ENCODE measurements at places on chromosomes 11 and 22. TPM values are rescaled to one million over a fixed set of nuclear protein-coding genes. Genes with fewer than 3 reads are reported as not detected.

- no peaks in the 10 kb centered on the region for H3K36me3 ChIP-seq
- H3K27ac ChIP-seq, result peak overlapping the region; percentile 81
These were observed 2.2 kb upstream of the TMPRSS13 start for GRCh38 chr11:117931331-117931950.

DNA sequence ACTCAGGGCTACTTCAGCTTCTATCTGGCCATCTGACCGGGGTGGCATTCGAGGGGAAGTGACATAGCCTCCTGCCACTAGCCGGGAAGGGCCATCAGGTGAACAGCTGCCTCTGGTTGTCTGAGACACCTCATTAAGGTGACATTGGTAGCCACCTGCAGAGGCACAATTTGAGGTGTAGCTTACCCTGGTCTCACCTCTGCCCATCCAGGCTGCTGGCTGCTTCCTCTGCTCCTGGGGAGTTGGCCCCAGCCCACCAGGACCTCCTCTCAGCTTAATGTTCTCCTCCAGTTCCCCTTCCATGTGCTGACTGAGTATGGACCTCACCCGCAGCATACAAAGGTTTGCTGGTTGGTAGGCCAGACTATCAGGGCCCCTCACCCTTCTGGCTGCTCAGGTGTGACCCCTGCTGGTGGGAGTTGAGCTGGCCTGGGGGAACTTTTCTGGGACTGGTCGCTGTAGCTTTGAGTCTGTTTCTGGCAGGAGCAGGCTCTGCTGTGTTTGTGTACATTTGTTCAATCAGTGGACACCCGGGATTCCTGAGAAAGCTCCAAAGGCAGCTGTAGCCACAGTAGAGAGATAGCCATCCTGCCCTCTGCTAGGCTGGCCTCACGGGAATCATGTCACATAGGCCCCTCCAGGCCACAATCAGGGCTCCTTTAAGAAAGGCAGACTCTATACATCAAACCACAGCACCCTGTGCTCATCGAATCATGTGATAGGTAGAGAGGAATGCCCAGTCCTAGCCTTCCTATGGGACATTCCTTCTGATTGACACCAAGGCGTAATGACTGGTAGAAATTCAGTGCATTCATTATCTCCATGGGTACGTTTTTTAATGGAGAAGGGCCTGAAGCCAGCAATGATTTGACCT is 295.1 kb upstream of the PLET1 start:
- H3K36me3 ChIP-seq, result no peaks in the 10 kb centered on the region
- peaks cover 4% of the 10 kb centered on the region for H3K4me1 ChIP-seq
- no peak overlapping the region for H3K27ac ChIP-seq
- peaks cover 2% of the 10 kb centered on the region for H3K27me3 ChIP-seq
- peak; percentile 74 for DNase-seq

Gene PHLDB1
- total RNA-seq, result 0.53 TPM

Gene RNF214
- total RNA-seq, result 23.6 TPM

- no peaks in the 10 kb centered on the region for H3K36me3 ChIP-seq
- H3K4me1 ChIP-seq, result peaks cover 6% of the 10 kb centered on the region
- H3K27me3 ChIP-seq, result peaks cover 2% of the 10 kb centered on the region
These were observed 142.7 kb upstream of the CTSC start for GRCh38 chr11:88480223-88480622.

Gene APOA4
- not detected for total RNA-seq

GRCh38 chr11:89205378-89205777 is 27.7 kb downstream of the TYR start:
- H3K4me3 ChIP-seq, result no peak overlapping the region
- H3K36me3 ChIP-seq, result no peaks in the 10 kb centered on the region
- no peaks in the 10 kb centered on the region for H3K27me3 ChIP-seq
- H3K4me1 ChIP-seq, result no peaks in the 10 kb centered on the region

DNA sequence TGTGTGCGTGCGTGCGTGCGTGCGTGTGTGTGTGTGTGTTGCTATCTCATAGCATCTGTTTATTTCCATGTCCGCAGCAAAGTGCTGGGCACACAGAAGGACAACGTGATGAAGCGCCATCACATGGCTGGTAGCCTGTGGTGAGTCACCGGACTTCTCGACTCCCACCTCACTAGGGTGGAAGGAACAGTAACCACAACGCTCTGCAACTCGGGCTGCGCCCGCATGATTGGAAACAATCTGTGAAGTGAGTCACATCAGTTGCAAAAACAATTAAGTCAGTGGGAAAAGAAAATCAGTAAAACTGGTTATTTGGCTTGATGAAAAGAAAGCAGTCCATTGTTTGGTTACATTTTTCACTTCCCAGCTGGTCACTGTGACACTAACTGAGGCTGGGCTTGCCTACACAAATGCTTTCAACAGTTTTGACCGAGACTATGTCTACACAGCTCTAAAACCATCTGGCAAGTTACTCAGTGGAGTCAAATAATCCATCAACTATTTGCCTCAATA is 437.3 kb upstream of the CADM1 start:
- no peak overlapping the region for H3K4me3 ChIP-seq
- H3K27me3 ChIP-seq, result peaks cover 1% of the 10 kb centered on the region
- H3K4me1 ChIP-seq, result no peaks in the 10 kb centered on the region
- H3K36me3 ChIP-seq, result no peaks in the 10 kb centered on the region

GRCh38 chr11:68929706-68930570 is 26.2 kb downstream of the IGHMBP2 start:
- H3K4me1 ChIP-seq, result no peaks in the 10 kb centered on the region
- DNase-seq, result no peak
- no peak overlapping the region for H3K27ac ChIP-seq
- peaks cover 53% of the 10 kb centered on the region for H3K36me3 ChIP-seq

DNA sequence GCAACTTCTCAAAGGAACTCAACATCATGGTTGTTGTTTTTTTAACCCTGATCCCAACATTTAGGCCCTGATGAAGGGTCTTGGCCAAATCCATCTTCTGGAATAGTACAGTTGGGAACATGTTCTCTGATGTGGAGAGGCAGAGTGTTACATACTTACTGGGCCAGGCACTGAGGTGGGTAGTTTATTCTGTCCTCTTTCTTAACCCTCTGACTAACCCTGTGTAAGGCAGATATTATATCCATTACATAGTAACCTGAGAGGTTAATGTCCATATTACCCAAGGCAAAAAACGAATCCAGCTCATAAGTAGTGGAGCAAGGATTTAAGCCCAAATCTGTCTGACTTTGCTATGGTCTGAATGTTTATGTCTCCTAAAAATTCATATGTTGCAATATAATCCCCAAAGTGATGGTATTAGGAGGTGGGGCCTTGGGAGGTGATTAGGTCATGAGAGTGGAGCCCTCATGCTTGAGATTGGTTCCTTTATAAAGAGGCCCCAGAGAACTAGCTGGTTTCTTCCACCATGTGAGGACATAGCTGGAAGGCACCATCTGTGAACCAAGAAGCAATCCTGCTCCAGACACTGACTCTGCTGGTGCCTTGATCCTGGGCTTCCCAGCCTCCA is 16.3 kb downstream of the PPFIBP2 start:
- no peak overlapping the region for H3K4me3 ChIP-seq
- DNase-seq, result no peak
- H3K36me3 ChIP-seq, result peaks cover 19% of the 10 kb centered on the region
- H3K4me1 ChIP-seq, result peaks cover 67% of the 10 kb centered on the region
- no peak overlapping the region for H3K27ac ChIP-seq
- peaks cover 4% of the 10 kb centered on the region for H3K27me3 ChIP-seq

DNA sequence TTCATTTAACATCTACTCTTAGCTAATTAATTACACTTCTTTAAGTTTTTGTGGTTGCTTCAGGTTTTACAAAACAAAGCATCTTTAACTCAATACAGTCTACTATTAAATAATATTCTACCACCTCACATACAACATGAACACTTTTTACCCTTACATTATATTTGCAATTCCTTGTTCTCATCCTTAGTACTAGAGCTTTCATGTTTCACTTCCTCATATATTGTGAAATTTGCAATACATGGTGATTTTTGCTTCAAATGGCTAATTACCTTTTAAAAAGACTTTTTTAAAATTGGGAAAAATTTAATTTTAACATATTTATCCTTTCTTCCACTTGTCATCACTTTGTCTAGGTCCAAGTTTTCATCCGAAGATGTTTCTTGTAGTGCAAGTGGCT is 37.5 kb downstream of the RSF1 start:
- DNase-seq, result no peak
- no peaks in the 10 kb centered on the region for H3K27me3 ChIP-seq
- H3K4me3 ChIP-seq, result no peak overlapping the region
- peaks cover 3% of the 10 kb centered on the region for H3K4me1 ChIP-seq
- no peaks in the 10 kb centered on the region for H3K36me3 ChIP-seq

GRCh38 chr11:70087446-70088167 is 9.5 kb downstream of the ANO1 start:
- no peak for DNase-seq
- no peak overlapping the region for H3K4me3 ChIP-seq
- no peak overlapping the region for H3K27ac ChIP-seq
- H3K36me3 ChIP-seq, result no peaks in the 10 kb centered on the region

- peaks cover 15% of the 10 kb centered on the region for H3K4me1 ChIP-seq
- H3K27ac ChIP-seq, result no peak overlapping the region
- H3K36me3 ChIP-seq, result no peaks in the 10 kb centered on the region
- peaks cover 13% of the 10 kb centered on the region for H3K27me3 ChIP-seq
- no peak overlapping the region for H3K4me3 ChIP-seq
These were observed 61.5 kb downstream of the BTG4 start for GRCh38 chr11:111450480-111451320.

Gene KDELR3
- total RNA-seq, result 0.88 TPM

DNA sequence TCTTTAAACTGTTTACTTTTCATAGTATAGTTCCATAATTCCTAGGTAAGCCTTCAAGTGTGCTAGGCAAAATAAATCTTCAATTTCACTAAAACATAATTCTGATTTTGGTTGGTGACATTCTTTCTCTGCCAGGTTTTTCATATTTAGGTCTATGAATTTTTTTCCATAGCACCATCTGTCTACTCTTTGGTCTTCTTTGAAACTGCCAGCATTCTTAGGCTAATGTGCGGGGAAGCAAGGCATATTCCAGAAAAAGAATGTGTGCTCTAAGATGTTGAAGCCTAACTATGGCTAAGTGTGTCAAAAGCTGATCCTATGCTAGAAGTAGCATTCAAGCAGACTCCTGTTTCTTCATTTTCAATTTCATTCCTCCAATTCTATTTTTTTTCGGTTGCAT is 213.9 kb upstream of the C11orf87 start:
- H3K36me3 ChIP-seq, result no peaks in the 10 kb centered on the region
- H3K27ac ChIP-seq, result no peak overlapping the region
- no peaks in the 10 kb centered on the region for H3K4me1 ChIP-seq
- no peak overlapping the region for H3K4me3 ChIP-seq
- no peaks in the 10 kb centered on the region for H3K27me3 ChIP-seq
- no peak for DNase-seq

DNA sequence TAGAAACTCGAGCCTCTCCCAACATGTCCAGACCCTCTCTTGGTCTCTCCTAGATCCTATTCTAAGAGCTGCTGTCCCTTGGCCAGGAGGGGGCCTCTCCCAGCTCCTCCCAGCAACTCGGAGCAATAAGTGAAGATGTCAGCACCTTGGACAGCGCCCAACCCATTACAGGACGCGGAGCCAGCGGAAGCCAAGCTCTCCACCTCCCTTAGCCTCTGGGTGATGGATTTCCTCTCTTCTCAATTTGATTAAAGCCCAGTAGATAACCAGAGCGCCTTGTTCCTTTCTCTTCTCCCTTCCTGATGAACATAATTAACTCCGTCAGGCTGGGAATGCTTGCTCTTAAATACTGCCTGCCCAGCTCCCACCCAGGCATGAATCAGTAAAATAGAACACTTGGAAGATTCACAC is 26.2 kb upstream of the TPBGL start:
- H3K4me3 ChIP-seq, result no peak overlapping the region
- H3K27ac ChIP-seq, result no peak overlapping the region
- H3K36me3 ChIP-seq, result no peaks in the 10 kb centered on the region
- peaks cover 33% of the 10 kb centered on the region for H3K27me3 ChIP-seq
- peak; percentile 86 for DNase-seq

DNA sequence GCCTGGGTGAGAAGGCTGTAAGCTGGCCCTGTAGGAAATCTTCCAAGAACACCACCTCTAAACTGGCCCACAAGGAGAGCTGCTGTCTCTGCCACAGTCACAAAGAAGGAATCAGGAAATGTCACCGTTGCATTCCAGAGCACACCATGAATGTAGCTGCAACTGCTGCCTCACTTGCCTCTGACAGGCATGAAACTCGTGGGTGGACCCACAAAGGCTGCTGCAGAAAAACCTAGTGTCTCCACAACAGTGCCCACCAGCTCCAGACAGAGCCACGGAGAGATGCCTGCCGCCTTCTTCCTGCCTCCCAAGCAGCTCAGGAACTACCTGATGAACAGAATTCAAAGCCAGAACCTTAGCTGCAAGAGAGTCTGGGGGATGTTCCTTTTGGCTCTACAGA is 10.5 kb downstream of the DNAJB13 start:
- H3K36me3 ChIP-seq, result no peaks in the 10 kb centered on the region
- H3K4me3 ChIP-seq, result no peak overlapping the region
- no peak overlapping the region for H3K27ac ChIP-seq
- DNase-seq, result no peak
- H3K27me3 ChIP-seq, result peaks cover 7% of the 10 kb centered on the region

DNA sequence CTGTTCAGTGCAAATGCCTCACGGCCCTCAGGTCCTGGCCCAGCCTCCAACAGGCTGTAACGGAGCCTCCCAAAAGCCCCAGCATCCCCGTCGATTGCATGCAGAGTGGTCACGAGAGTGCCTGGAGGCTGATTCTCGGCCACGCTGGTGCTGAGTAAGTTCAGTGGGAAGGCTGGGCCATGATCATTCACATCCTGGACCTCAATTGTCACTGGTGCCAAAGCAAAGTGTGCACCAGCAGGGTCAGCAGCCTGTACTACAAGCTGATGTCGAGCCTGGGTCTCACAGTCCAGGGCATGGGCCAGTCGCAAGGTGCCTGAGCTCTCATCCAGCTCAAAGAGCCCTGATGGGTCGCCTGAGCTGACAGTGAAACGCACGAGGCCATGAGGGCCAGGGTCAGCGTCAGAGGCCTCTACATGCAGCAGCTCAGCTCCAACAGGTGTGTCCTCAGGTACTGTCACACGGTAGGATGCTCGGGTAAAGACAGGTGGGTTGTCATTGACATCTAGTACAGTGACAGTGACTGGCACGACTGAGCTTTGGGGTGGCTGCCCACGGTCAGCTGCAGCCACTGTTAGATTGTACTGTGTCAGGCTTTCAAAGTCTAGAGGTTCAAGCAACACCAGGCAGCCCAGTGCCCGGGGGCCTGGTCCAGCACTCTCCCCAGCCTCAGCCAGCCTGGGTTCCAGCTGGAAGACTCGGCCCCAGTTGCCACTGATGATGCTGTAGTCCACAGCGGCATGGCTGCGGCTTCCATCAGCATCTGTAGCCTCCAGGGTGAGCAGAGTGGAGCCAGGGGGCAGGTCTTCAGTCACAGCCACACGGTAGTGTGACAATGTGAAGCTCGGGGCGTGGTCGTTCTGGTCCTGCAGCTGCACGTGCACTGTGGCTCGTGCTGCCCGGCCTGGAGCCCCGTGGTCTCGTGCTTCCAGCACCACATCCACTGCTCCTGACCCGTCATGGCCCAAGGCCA is 4.5 kb upstream of the TPP1 start:
- H3K4me1 ChIP-seq, result peaks cover 20% of the 10 kb centered on the region
- H3K4me3 ChIP-seq, result no peak overlapping the region
- no peaks in the 10 kb centered on the region for H3K27me3 ChIP-seq
- no peak for DNase-seq
- H3K27ac ChIP-seq, result no peak overlapping the region

Gene CEND1
- total RNA-seq, result 1.2 TPM
